Sigmoid colon (tissue), 7 donors: ENCODE measurements at places on chromosomes 3 and 15.
A peak's percentile ranks its signal among the peaks of the same experiment; 100 is the strongest.

DNA sequence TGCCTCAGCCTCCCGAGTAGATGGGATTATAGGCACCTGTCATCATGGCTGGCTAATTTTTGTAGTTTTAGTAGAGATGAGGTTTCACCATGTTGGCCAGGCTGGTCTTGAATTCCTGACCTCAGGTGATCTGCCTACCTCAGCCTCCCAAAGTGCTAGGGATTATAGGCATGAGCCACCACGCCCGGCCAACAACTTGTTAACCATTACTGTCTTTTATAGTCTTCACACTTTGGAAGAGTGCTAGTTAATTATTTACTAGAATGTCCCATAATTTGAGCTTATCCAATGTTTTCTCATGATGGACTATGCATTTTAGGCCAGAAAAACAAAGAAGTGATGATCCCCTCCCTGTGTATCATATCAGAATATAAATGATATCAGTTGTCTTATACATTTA lies 288.6 kb upstream of the CBLB start:
- no peak for DNase-seq

- peak; percentile 13 for DNase-seq
These were observed 14.6 kb downstream of the ZNF710 start for GRCh38 chr15:90015749-90016148.

GRCh38 chr3:192933259-192933658 lies 15.6 kb upstream of the MB21D2 start:
- no peak for DNase-seq

DNA sequence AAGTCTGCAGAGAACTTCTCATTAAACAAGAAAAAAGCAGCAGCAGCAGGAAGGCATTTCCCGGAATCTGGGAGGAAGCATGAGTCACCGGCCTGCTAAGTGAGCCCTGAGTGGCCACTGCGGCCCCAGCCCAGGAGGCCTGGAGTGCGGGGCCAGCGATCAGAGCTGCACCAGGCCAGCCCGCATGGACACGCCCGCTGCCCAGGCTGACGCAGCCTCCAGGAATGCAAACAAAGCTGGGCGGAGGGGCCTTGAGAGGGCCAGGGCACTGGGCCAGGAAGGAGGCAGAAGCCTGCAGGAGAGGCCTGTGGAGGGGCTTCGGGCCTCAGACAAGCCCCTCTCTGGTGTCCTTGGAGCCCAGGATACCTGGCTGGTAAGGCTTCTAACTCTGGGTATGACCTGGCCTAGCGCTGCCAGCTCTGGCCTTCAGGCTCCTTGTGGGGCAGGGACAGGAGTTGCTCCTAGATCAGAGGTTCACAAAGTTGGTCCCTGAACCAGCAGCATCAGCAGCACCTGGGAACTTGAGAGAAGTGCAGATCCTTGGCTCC lies 101.2 kb downstream of the SMAD6 start:
- peak; percentile 93 for DNase-seq

- no peak for DNase-seq
These were observed 221.9 kb upstream of the NANOGP8 start for GRCh38 chr15:35307026-35307425.

DNA sequence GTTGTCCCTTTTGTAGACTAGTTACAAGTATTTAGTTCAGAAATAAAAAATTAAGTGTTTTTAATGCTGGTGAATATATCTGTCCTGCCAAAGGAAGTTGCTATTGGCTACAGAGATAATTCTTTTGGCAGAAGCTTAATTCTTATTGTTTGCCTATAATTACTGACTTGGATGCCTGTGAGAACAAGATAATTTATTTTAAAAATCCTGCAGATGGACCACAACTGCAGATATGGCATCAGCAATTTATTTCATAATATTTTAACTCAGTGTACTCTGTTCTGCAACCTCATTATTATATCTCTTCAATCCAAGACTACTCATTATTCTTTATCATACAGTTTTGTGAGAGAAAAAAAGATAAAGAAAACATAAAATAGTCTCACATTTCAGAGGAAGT lies 789.8 kb downstream of the NAALADL2 start:
- DNase-seq, result no peak

GRCh38 chr15:28021281-28022039 lies 77.7 kb downstream of the OCA2 start:
- no peak for DNase-seq

DNA sequence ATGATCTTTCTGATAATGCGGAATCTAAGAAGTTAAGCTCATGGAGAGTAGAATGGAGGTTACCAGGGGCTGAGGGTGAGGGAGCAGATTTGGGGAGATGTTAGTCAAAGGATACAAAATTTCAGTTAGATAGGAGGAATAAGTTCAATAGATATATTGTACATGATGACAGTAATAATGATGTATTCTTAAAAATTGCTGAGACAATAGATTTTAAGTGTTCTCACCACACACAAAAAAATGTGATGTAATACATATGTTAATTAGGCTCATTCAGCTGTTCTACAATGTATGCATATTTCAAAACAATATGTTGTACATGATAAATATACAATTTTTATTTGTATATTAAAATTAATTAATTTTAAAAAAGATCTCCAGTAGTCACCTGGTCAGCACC lies 81.4 kb downstream of the PGPEP1L start:
- DNase-seq, result no peak
